ENCODE measurements at places on chromosomes 7 and 10.
A peak's percentile ranks its signal among the peaks of the same experiment; 100 is the strongest.

- DNase-seq: no peak
Measured at GRCh38 chr10:101079874-101080273, 18.1 kb downstream of the KAZALD1 start.

GRCh38 chr7:92279396-92280031 lies 33.7 kb downstream of the ANKIB1 start:
- DNase-seq: no peak

- peak; percentile 70 for DNase-seq
Measured at GRCh38 chr10:89217057-89217990, 10.2 kb upstream of the CH25H start.

- DNase-seq: no peak
Measured at GRCh38 chr7:121832347-121832746, 40.6 kb upstream of the PTPRZ1 start.

DNA sequence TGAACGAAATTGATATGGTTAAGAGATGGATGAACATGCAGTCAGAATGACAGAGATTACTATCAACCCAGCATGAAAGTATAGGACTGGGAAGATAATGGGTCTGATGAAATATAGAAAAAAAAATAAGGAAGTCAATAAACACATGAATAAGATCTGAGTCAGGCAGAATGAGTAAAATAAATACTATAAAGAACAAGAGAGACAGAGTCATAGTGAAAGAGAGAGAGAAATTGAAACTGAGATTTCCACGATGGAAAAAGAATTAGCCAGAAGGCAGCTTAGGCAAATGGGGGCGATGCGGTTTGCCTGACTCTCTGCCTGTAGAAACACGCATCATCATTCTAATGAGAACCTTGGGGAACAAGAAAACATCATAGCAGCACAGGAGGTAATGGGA lies 26.6 kb downstream of the SEMA3D start:
- DNase-seq: peak; percentile 39

- DNase-seq: no peak
Measured at GRCh38 chr10:67151471-67151870, 225.6 kb downstream of the LRRTM3 start.

DNA sequence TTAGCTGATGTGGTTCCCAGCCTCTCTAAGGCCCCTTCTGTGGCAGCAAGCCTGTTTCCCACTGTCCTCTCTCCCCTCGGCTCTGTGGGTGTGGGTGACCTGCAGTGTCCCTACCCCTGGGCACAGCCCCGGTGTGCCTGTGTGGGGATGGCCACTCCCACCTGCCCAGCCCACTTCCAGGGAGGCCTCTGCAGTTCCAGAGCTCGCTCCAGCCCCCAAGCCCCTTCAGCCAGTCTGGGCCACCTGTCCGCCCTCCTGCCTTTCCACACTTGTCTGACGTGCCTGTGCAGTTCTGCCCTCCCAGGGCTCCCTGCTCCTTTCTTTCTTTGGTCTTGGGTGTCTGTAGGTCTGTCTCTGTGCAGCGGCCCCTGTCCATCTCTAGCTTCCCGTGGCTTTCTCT lies 127.0 kb upstream of the PPIF start:
- no peak for DNase-seq

GRCh38 chr10:128173386-128173785 lies 47.2 kb upstream of the MKI67 start:
- no peak for DNase-seq

DNA sequence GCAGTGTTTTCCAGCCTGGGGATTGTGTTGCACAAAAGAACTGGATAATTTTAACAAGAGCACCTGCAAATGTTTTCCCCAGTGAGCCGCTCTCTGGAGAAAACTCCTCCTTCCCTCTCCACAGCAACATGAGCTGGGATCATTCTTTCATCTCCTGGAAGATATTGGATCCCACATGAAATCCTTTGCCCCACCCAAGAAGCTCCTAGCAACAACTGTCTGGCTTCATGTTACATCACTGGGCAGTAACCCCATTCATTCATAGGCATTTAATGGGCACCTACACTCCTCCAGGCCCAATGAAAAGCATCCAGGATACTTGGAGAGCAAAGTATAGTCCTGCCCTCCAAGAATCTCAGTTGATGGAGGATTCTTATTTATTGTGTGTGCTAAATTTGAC lies 27.2 kb downstream of the LSM5 start:
- DNase-seq: no peak

DNA sequence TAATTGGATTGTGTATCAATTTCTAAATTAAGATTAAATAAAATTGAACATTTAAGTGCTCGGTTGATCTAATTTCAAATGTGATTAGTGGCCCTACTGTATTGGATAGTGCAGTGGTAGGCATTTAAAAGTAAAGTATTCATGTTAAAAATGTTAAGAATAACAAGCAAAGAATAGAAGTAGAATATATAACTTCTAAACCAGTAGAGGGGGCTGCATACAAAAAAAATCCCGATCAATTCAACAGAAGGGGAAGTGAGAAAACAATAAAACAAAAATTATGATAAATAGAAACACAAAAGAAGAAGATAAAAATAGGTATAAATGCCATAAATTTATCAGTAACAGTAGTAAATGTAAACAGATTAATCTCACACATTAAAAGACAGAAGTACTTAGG lies 24.9 kb upstream of the WDFY4 start:
- DNase-seq: no peak

DNA sequence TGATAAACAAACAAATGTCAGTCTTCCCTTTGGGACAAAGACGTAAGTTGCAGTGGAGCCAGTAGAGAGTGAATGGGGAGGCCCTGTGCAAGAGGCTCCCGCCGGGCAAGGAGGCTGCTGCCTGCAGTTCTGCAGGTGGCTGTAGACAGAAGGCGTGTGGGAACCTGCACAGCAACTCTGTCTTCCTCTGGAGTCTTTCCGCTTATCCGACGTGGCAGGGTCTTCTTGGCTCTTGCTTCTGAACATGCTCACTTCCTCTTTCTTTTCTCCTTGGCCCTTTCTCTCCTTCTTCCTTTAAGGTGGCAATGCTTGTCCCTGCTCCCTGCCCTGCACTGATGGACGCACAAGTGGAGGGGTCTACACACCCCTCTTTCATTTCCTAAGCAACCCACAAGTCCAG lies 122.5 kb downstream of the HIPK2 start:
- no peak for DNase-seq

- peak; percentile 47 for DNase-seq
Measured at GRCh38 chr10:106711313-106711906, 453.1 kb downstream of the SORCS1 start.

DNA sequence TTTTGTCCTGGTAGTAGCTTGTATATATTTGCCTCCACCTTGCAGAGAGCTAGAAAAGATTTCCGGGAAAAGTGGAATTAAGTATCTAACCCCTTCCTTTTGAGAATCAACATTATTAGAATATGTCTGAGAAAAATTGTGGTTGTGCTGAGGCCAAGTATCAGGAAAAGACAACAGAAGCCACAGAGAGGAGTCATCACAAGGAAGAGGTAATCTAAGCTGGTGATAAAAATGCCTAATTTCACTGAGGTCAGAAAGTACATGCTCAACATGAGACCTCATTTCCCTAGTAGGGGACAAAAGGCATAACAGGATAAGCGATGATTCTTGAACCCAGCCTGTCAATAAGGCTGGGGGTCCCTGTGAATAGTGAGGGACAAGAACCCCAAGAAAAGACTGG lies 97.0 kb upstream of the PDE1C start:
- DNase-seq: no peak

DNA sequence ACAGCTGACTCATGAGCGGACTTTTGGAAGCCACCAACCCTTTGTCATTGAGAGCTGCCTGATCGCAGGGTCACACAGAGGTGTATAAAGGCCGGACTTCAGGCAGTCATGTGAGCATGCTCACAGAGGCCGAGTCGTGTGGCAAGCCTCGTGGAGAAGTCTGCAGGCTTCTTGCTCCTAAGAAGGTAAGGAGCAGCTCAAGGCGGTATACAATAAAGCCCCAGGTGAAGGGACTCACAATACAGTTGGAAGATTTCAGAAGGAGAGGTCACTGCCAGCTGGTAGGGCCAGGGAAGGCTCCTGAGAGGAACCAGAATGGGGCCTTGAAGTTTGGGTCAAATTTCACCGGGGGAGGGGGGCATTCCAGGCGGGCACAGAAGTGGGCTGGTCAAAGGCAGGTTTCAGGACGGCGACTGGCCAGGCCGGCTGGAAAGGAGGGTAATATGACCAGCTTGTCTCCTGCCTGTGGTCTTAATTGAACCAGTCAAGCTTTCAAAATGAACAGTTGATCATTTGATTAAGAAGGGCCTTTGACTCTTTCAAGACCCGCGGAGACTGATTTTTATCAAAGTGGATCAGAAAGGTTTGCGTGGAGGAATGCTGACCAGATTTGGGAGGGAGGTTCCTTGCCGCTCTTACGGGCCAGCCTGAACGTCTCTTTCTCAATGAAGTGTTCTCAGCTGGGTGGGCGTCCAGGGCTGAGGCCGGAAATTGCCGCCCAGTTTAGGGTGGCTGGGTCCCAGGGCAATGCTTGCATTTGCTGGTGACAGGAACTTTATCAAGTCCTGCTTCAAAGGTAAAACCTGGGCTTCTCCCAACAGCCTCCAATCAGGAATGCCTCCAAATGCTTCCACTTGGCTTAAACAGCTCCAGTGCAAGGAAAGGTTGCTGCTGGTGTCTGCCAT lies 178.6 kb downstream of the EMX2 start:
- no peak for DNase-seq

DNA sequence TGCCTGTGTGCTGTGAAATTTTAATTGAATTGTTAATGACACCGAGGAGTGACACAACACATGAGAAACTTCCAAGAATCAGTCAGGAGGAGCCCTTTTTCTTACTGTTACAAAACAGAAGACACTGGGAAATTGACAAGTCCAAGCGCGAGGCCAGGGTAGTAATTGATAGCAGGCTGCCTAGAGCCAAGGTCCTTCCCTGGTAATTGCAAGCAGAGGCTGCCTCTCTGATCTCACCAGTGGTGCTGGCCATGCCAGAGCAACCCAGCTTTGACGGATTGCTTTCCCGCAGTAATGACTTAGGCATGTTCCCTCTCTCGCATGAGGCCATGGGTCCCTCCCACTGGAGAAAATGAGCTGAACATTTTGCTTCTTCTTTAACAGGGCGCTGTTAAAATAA lies 111.5 kb downstream of the LRMDA start:
- no peak for DNase-seq

DNA sequence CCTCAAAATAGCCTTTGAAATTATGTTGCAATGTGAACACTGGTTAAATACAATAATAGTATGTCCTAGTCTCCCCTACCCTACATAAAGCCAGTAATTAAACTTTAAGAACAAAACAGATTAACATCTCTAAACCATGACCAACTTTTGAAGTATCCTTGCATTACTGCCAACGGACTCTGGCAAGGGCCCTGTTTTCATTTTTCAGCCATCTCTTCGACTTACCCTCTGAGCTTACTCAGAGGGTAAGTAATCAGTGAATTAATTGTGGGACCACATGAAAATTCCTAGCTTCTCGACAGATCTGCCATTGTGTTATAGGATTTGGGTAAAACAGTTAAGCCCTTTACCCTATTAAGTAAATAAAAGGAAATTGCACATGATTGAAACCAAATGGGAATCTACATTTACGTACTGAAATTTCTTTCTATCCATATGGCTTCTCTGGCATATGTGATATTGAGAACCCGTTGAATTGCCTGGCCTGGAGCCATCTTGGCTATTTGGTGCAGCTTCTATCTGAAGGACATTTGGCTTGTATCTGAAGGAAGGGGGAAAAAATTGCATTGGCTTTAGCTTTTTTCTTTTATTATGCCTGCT lies 39.6 kb downstream of the DYNC1I1 start:
- DNase-seq: no peak

GRCh38 chr7:140621401-140622021 lies 19.1 kb downstream of the DENND2A start:
- DNase-seq: no peak

DNA sequence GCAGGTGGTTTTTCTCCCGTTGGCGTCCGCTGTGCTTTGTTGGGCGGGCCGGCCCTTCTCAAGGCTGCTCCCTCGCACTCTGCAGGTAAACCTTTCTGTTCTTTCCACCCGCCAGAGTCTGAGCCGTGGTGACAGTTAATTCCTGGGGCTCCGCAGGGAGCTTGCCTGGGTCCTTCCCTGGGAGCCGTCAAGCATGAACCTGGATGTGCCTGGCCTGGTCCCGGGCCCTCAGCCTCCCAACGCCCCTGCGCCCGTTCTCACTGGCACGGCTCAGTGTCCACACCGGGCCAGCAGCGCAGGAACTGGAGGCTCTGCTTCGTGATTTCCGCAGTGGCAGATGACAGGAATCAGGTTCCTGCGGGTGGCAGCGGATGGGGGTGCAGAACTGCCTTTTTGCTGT lies 10.9 kb upstream of the NKX6-2 start:
- no peak for DNase-seq

Measured in activated CD4-positive, alpha-beta memory T cell treated with anti-CD3 and anti-CD28 coated beads for 36 hours (primary cell).